RWPE2 (cell line): ENCODE measurements at places on chromosomes 3 and 15.

DNA sequence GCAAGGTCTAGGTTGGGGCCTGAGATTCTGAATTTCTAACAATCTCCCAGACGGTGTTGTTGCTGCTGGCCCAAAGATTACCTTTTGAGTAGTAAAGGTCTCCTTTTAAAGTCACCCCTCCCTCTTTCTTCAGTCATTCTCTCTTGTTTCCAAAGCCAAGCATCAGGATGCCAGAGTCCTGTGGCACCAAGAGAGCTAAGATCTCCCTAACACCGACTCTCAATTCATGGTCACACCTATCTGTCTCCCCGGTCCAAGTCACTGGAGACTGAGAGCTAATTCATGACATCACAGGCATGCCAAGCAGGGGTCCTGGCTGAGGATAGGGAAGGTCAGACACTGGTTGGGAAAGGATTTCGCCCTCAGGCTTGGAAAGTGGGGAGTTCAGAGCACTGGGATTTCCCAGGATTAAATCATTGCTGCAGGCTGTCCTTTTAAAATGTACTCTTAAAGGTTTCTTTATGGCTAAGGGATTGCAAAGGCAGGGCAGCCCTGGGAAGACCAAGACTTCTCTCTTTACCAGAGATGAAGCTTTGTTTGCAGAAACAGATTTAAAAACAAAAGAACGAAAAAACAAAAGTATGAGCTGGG lies 7.3 kb downstream of the SHOX2 start:
- DNase-seq, result no peak

GRCh38 chr3:58572013-58572633 lies 5.1 kb downstream of the FAM107A start:
- no peak for DNase-seq

- DNase-seq, result no peak
Observed at GRCh38 chr3:194375473-194376240, 6.1 kb upstream of the LRRC15 start.

DNA sequence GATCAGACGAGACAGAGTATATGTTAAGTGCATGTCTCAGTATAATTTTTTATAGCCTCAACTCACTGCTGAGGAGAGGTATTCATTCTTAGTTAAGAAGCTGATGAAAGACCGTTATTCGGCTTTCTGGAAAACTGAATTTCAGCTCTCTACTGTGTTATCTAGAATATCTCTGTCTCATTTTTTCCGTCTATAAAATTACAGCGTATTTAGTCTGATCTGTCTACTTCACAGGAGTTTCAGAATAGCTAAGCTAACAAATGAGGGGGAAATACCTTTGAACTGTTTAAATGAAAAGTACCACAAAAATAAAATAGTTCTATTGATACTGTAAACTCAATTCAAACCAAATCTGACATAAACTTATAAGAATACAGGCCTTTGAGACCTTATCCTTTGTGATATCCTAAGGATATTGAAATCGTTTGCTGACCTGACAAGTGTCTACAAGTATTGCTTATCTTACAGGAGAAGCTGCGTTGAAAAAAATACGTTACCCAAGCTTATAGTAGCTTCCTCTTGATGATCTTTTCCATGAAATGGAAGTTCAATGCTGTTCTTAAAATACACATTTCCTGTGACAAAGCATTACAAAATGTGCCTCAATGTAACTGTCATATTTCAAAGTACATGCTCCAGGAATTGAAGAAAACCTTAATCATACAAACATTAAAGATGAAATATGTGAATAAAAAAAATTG lies 104.6 kb downstream of the IL1RAP start:
- no peak for DNase-seq

GRCh38 chr3:18761530-18761929 lies 336.4 kb upstream of the SATB1 start:
- DNase-seq, result no peak

DNA sequence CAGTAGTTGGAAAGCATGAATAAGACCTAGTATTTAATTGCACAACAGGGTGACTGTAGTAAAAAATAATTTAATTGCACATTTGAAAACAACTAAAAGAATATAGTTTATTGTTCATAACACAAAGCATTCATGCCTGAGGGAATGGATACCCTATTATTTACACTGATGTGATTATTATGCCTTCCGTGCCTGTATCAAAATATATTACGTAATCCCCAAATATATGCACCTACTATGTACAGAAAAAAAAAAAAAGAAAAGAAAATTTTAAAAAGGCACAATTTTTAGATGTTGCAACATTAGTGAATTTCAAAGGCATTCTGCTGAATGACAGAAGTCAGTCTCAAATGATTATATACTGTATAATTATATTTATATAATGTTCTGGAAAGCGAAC lies 647.2 kb upstream of the BCHE start:
- DNase-seq, result no peak

GRCh38 chr15:100261302-100262240 lies 80.2 kb downstream of the ADAMTS17 start:
- DNase-seq, result no peak

DNA sequence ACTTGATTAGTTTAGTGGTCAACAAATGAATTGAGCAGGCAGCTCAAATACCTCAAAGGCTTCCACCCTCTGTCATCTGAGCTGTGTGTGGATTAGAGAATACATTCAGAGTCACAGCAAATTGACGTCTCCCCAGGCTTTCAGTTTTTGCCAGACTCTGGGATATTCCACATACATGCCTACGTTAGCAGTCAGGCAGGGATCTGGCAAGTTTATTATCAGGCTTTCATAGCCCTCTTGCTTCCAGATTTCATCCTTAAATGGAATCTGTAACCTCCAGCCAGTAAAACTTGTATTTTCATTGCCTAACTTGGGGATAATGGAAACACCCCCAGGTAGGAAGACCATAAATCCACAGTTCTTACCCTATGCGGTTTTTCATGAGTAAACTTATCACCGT lies 115.9 kb downstream of the RASA2 start:
- no peak for DNase-seq

DNA sequence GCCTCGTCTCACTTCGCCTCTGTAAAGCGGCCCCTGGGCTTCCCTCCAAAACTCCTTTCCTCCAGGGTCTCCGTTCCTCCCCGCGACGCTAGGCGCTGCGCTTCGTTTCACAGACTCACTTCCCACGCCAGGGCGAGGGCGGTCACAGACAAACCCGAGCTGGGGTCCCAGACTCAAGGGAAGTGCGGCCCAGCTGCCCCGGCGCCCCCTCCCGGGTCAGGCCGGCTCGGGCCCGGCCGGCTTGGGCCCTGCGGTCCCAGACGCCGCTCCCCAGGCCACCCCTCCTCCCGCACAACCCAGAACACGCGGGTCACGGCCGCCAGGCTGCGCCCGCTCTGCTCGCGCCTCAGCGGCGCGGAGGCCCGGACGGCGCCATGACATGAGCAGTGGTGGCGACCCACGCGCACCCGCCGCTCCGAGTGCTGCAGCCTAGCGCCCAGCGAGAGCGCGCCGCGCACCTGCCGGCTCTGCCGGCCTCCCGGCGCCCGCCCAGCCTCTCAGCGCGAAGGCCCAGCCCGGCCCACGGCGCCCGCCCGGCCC lies 547 bp downstream of the NUP210 start:
- DNase-seq, result no peak

GRCh38 chr15:57118013-57118799 lies 199.8 kb downstream of the TCF12 start:
- DNase-seq, result no peak

DNA sequence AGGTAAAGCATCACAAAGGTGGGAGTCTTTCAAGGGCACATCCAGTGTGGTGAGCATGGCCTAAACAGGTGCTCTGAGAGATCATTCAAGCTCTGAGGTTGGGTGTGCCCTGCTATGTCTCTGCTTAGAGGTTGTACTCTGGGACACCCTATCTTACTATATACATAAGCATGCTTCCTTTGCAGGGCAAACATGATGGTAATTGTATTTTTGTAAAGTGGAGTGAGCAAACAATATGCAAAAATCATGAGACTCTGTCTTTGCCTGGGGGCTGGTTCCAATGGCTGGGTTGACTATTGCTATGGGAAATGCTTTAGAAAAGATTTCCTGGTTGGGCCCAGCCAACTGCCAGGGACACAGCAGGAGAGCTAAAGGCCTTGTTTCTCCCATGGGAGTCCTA lies 315.1 kb upstream of the TLE3 start:
- no peak for DNase-seq

GRCh38 chr3:183313764-183314163 lies 60.7 kb downstream of the B3GNT5 start:
- no peak for DNase-seq
